Karpas-422 (cell line): ENCODE measurements at places on chromosomes 11 and 22. TPM values are rescaled to one million over a fixed set of nuclear protein-coding genes. Genes with fewer than 3 reads are reported as not detected.

DNA sequence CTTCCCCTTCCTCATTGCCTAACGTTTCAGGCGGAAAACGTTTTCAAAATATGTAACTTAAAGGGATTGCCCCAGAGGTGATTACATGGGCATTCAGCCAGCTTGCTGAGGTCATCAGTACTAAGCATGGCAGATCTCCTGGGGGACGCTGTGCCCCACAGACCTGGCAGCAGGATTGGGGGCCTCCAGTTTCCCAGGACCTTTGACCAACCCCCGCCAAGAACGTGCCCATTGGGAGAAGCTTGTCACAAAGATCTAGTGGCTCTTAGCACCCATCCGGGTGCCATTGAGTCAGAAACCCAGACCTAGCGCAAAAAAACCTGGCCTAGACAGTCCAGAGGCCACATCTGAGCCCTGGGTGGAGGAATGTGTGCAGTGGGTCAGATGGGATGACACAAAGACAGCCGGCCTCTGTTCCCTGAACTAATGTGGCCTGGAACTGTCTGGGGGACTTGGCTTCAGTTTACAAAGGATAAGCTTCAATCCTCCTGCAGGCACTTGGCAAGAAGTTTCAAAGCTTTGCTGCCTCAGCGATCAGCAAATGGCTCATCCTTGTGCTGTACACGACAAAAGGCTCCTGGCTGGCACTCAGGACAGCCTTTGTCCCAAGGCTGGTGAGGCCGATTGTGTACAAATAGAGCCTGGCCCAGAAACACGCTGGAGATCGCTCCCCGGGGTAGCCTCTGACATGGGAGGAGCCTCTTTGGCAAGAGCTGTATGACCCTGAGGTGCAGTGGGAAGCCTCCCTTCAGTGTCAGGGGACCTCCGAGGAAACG lies 9.5 kb downstream of the C1QTNF6 start:
- DNase-seq, result no peak

- no peak for DNase-seq
These were observed 11.4 kb downstream of the ACO2 start for GRCh38 chr22:41480397-41480735.

DNA sequence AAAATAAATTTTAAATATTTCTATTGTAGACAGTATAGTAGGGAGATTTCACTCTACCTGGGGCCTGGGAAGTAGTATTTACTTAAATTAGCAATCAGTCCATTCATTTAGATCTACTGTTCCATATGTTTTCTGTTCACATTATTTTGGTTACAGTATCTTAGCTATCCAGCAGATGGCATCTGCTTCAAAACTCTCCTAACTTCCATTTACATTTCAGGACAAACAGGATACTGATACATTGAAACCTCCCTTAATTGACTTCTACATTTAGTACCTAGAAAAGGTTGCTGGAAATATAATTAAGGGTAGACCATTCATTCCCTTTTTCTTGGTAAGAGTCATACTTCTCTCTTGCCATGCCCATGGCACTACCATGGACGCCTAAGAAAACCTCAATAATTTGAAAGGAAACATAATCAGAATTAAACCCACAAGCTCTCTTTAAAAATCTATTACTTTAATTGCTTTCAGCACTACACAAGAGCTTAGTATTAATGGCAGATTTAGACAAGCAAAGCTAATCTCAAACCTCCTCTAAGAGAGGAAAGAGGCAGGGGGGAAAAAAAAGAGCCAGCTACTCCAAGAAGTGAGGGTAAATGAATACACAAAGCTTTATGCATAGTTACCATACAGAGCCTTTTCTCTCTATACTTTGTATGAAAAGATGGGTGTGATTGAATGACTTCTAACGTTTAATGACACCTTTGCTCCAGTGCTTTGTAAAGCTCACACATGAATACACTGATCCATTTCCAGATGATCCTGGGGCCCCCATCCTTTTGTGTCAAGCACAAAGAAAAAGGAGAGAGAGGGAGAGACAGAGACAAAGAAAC lies 131.2 kb upstream of the MTMR2 start:
- DNase-seq, result peak; percentile 76

- no peak for DNase-seq
These were observed 11.2 kb downstream of the PEX26 start for GRCh38 chr22:18088825-18089568.

FAM111B gene
- total RNA-seq, result 10.7 and 19.9 TPM in 2 replicates

ACRV1 gene
- total RNA-seq, result not detected in 2 replicates

LRRC10B gene
- total RNA-seq, result 1.0 TPM in 1 of 2 replicates, not detected in the other

- no peak for DNase-seq
These were observed 194.9 kb downstream of the SWAP70 start for GRCh38 chr11:9858822-9859221.

- DNase-seq, result no peak
These were observed 26.3 kb upstream of the CCDC90B start for GRCh38 chr11:83312430-83312829.

DNA sequence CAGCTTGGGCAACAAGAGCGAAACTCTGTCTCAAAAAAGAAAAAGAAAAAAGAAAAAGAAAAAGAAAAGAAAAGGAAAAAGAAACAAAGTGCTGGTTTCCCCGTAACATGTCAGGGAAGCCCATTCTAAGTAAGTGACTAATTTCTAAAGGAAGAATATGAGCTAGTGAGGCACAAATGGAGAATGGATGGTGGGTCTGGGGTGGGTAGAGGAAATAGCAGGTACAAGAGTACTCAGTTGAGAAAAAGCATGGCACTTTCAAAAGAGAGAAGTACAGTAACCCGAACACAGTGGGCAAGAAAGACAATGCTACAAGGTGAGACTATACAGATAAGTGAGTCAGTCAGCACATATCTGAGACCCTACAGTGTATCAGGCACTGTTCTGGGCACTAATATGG lies 4.5 kb downstream of the MAJIN start:
- DNase-seq, result no peak

CHRM1 gene
- not detected in 2 replicates for total RNA-seq

MYO7A gene
- total RNA-seq, result not detected in 2 replicates

DNA sequence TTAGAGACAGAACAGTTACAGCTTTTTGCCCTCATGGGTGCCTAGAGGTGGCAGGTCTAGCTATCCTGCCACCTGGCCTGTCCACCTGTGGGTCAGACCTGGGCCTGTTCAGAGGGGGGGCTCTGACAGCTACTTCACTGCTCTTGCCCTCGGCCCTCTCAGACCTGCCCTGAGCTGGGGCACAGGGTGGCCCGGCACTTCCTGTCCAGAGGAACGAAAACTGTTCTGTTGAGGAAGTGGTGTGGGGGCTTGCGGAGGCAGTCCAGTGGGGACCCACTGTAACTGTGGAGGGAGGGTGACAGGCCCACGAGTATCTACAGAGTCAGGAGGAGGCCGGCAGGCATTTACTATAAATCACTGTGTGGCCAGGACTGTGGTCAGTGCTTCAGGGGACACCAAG lies 16.2 kb downstream of the TESMIN start:
- no peak for DNase-seq

- DNase-seq, result no peak
These were observed 1206.3 kb upstream of the CNTN5 start for GRCh38 chr11:97814325-97814959.

- DNase-seq, result no peak
These were observed 3.5 kb downstream of the KRTAP5-7 start for GRCh38 chr11:71530602-71531001.

DNA sequence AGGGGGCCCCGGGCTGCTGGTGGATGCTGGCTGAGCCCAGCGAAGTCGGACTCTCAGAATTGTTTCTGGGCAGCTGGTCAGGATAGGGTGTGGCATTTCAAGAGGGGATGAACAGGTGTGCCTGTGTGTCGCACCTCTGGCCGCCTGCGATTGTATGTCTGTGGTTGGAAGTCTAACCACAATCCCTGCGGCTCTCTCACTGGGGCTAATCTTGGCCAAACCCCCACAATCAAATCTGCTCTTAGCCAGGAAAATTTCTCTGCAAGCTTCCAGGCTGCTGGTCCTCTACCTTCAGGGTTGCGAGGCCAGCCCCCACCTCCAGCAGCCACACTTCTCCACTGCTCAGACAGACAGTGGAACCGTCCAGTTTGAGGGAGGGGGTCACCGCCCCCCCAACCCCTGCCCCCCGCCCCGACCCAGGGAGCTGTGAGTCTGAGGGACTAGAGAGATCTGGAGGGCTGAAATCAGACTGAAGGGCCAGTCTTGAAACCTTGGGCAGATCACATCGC lies 953 bp downstream of the ATG16L2 start:
- no peak for DNase-seq

OR4S1 gene
- total RNA-seq, result not detected in 2 replicates

DNA sequence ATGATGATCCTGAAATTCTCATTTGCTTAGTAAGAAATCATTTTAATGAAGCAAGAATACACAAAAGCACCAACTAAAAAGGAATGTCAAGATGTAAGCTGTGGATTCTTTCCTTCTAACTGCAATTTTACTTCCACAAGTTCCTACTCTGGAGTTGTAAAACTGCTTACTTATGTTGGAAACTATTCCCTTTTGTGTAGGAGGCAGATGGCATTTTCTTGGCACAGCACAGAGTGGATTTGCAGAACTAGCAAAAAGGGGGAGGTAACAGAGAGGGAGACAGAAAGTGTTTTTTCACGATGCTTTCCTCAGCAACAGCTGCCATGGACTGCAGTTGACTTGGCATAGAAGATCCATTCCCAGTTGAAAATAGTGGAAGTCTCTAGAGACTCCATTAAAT lies 1112.0 kb upstream of the RAG2 start:
- no peak for DNase-seq

MPPED2 gene
- total RNA-seq, result not detected in 2 replicates

GRCh38 chr22:23154461-23154860 lies 9.2 kb downstream of the RAB36 start:
- no peak for DNase-seq

- DNase-seq, result no peak
These were observed 1.6 kb downstream of the ATG2A start for GRCh38 chr11:64915376-64915887.
